ENCODE measurements at places on chromosomes 1 and 21.

DNA sequence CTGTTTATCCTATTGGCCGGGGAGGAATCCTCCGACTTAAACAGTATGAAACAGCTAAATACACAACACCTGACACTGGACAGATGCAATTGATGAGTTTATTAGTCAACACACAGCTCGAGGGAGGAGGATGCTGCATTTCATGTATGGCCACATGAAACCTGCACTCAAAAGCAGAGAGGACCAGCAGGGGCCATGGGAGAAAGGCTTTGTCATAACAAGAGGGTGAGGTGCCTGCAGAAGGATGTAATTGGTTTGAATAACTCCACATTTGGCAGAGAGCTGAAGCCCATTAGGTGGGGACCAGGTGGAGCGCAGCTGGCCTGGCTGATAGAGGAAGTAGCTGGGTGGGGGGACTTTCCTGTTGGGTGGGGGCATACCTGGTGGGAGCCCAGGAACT is 599.1 kb downstream of the PTPRU start:
- DNase-seq = no peak

- peak; percentile 83 for DNase-seq
Measured at GRCh38 chr1:234499119-234499942, 20.4 kb upstream of the TARBP1 start.

- DNase-seq = no peak
Measured at GRCh38 chr1:244843148-244843978, 7.9 kb downstream of the COX20 start.

- no peak for DNase-seq
Measured at GRCh38 chr1:162475089-162475488, 22.5 kb upstream of the UHMK1 start.

- no peak for DNase-seq
Measured at GRCh38 chr1:81008293-81008692, 792.4 kb upstream of the ADGRL2 start.

DNA sequence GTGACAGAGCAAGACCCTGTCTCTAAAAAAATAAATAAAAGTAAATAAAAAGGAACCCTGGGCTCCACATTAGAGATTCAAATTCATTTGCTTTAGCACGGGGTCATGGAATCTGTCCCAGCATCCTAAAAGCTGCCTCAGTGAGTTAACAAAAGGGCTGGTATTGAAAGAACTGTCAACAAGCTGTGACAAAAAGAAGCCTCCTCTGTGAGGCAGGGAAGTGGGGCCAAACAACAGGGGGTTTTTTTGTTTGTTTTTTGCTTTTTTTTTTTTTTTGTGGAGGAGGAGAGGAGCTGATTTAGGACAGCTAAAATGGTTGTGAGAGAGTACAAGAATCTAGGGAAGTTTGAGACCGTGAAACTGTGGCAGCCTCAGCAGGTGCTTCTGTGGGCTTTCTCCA is 115.7 kb downstream of the LIPI start:
- no peak for DNase-seq

DNA sequence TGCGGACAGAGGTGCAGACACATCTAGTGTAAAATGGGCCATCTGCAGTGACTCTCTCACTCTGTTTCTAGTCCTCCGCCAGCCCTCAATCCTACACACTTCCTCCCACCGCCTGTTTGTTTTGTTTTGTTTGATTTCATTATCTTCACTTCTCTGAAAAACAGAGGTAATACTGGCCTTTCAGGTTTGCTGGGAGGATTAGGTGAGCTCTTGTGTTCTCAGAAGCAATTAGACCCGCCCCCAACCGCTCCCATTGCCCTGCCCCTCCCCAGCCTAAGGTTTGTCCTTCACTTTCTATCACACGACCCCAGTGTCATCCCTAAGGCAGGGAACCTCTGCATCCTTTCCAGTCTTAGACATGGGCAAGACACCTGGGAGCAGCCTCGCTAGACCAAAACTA is 43.2 kb upstream of the TACSTD2 start:
- DNase-seq = no peak

- no peak for DNase-seq
Measured at GRCh38 chr21:45313015-45313414, 25.3 kb upstream of the POFUT2 start.

GRCh38 chr1:201882665-201883132 is 6.0 kb upstream of the SHISA4 start:
- DNase-seq = no peak

DNA sequence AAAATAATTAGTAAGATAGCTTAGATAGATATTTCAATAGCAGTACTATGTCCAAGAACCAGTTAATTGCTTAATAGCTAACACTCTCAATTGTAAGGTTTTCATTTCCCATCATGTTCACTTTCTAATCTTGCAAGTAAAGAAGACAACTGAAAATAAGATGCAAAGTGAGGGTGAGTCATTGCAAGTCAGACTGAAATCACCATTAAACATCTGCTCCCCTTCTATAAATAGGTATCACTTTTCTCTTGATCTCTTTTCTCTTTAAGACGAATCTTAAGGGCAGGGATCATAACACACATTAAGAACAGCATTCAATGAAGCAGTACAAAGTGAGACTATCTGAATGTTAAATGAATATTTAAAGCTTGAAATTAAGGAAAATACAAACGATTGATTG is 40.4 kb downstream of the UBR4 start:
- DNase-seq = no peak

- DNase-seq = no peak
Measured at GRCh38 chr1:29304025-29304684, 67.8 kb downstream of the PTPRU start.

GRCh38 chr1:222331340-222331739 is 216.6 kb downstream of the HHIPL2 start:
- DNase-seq = no peak

DNA sequence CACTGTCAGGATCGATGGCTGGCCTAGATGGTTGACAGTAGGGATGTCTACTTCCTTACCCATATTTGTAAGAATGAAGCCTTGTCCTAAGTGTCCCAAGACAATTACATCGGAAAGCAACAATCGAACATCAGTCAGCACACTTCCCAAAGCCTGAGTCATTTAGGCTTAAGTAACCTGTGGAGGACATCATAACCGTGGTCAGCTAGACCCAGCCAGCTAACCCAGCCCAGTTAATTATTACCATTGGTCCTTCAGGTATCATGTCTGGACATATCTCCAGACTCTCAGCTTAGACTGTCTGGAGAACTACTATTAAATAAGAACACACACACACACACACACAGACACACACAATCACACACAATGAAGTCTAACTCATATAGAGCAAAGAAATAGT is 264.7 kb downstream of the TRABD2B start:
- no peak for DNase-seq

DNA sequence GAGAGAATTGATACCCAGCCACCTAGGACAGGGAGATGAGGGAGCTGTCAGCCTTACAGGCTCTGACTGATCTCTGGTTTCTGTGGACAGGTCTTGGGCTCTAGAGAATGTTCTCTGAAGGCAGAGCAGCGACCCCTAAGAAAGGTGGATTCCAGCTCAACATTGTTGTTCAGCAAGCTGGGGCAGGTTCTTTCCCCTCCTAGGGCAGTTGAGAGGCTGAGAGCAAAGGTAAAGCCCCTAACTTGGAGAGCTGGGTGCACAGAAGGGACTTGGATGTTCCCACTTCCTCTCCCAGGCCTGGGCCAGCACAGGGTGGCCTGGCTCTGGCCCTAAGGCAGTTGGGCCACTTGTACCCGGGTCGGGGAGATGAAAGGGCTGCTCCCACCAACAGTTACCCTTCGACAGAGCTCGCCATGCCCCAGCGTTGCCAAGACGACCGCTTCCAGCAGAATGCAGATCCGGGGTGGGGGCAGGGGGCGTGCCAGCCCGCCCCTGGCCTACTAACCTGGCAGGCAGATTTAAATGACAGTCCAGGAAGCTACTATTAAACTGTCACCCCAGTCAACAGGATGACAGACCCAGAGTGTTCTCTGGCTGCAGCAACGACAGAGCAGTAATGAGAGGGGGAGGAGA is 31.6 kb downstream of the LRP8 start:
- DNase-seq = no peak

All from stimulated activated CD4-positive, alpha-beta T cell treated with anti-CD3 and anti-CD28 coated beads, Interleukin-1b, Interleukin-23, amount 100 ng/mL, for 4 hours (primary cell).